Stimulated activated CD4-positive, alpha-beta T cell treated with anti-CD3 and anti-CD28 coated beads, Interleukin-4, amount 100 ng/mL, for 24 hours (primary cell): ENCODE measurements at places on chromosomes 11 and 22.

- no peak for DNase-seq
Observed at GRCh38 chr11:43574949-43575912, 105.3 kb upstream of the HSD17B12 start.

- DNase-seq = no peak
Observed at GRCh38 chr11:31780078-31780477, 31.0 kb downstream of the PAX6 start.

- DNase-seq = no peak
Observed at GRCh38 chr22:26374391-26375026, 54.6 kb upstream of the ASPHD2 start.

DNA sequence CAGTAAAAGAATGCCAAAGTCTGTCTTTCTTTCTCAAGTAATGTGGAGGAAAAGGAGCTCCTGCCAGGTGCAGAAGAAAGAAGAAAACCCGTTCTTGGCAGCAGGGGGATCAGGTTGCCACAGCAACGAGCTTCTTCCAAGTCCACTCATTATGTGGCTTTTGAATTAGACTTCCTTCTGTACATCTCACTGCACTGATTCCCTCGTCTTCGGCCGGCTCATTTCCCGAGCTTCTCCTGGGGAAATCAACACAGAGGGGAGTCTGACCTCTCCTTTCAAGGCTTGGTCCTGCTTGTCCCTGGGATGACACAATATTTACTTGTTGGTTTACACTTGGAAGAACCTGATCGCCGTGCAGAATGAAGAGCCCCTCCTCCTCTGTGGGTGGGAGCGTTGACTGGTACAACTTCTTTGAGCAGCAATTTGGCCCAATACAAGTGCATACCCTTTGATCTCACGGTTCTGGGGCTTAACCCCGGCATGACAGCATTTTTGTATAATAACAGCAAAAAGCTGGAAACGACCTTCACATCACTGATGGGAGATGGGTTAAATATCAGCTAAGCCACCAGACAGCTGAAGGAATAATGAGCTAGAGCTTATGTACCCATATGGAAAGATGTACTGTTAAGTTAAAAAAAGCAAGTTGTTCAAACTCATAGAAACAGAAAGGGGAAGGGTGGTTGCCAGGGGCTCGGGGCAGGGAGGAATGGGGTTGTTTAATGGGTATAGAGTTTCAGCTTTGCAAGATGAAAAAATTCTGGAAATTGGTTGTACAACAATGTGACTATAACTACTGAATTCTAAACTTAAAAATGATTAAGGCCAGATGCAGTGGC, 35.4 kb downstream of the MCHR1 start:
- no peak for DNase-seq

- no peak for DNase-seq
Observed at GRCh38 chr11:123255909-123256308, 60.9 kb upstream of the CLMP start.

DNA sequence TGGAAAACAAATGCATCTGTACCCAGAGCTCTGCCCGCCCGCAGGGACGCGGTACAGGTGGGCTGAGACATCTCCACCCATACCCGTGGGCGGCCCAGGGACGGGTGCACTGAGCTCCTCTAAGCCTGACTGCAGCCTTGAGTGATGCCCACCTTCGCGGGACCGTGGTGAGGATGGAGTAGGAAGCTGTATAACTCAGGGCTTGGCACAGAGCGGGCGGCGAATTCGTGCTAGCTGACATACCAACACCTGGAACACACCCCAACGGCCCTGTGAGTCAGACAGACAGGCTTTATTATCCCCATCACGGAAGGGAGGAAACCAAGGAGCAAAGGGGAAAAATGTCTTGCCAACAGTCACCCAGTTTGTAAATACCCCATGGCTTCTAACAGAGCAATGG, 61.9 kb downstream of the SMCO4 start:
- DNase-seq = no peak

DNA sequence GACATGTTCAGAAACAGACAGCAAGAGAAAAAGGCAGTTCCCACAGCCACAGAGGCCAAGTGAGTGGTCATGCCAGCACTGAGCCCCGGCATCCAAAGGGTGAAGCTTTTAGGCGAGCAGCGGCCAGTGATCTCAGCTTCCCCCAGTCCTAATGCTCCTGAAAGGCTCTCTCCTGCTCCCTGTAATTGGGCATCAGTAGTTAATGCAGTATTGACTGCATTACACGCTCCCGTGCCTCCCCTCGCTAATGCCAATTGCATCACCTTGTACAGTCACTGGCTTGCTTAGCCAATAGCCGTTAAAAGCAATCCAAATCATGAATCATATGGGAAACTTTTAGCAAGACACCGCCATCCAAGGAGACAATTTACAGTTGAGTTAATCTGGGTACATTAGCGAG, 4.9 kb downstream of the LMO1 start:
- DNase-seq = no peak

DNA sequence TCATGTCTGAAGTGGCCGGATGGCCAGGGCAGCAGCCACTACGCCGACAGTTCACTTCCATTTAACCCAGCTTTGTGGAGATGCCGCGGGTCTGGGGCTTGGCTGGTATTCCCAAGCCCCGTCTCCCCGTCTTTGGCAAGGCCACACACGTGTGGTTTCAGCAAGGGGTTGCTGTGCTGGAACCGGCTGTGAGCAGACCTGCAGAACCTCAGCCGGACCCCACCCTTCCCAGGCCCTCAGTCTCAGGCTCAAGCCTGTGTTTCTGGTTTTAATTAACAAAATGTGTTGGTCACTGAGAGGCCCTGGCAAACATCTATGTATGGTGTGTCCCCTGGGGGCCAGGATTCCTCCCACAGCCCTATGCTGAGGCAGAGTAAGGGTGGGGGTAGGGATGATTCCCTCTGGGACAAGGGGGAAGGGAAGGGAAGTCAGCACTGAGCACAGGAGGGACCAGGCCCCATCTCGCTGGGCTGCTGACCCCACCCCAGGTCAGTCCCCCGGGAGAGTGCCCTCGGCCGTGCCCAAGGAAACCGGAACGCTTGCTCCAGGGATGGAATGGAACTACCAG, 9.3 kb downstream of the OSBPL5 start:
- DNase-seq = no peak

- DNase-seq = no peak
Observed at GRCh38 chr11:11916981-11917399, 75.2 kb downstream of the USP47 start.

DNA sequence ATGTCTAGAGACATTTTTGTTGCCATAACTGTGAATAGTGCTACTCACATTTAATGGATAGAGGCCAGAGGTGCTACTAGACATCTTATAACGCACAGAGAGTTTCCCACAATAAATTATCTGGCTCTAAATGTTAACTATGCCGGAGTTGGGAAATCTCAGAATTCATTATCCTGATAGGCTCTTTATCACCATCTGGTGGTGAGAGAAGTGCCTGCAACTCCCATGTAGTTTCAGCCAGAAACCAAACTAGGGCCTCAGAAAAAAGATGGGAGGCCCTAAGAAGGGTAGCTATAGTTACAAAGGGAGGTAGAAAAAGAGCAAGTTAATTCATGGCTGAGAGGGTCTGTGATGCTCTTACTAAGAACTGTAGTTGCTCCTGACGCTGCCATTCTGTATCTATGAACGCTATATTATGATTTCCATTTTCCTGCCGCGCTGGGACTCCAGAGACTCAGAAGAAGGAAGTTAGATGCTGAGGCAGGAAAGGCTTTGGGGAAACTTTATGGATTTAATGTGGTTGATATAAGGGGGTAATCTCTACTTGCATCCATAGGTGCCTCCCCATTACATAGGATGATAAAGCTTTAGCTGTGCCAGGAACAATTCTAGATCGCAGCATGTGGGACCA, 22.9 kb upstream of the MRPL17 start:
- peak; percentile 52 for DNase-seq

GRCh38 chr22:27274770-27275449, 526.6 kb downstream of the MN1 start:
- DNase-seq = no peak

- DNase-seq = no peak
Observed at GRCh38 chr11:88297863-88298262, 39.7 kb downstream of the CTSC start.

- no peak for DNase-seq
Observed at GRCh38 chr11:27949951-27950738, 157.8 kb downstream of the KIF18A start.

GRCh38 chr22:36362932-36363331, 24.8 kb downstream of the MYH9 start:
- peak; percentile 65 for DNase-seq

- DNase-seq = peak; percentile 58
Observed at GRCh38 chr22:19448739-19449421, 1.4 kb upstream of the C22orf39 start.

DNA sequence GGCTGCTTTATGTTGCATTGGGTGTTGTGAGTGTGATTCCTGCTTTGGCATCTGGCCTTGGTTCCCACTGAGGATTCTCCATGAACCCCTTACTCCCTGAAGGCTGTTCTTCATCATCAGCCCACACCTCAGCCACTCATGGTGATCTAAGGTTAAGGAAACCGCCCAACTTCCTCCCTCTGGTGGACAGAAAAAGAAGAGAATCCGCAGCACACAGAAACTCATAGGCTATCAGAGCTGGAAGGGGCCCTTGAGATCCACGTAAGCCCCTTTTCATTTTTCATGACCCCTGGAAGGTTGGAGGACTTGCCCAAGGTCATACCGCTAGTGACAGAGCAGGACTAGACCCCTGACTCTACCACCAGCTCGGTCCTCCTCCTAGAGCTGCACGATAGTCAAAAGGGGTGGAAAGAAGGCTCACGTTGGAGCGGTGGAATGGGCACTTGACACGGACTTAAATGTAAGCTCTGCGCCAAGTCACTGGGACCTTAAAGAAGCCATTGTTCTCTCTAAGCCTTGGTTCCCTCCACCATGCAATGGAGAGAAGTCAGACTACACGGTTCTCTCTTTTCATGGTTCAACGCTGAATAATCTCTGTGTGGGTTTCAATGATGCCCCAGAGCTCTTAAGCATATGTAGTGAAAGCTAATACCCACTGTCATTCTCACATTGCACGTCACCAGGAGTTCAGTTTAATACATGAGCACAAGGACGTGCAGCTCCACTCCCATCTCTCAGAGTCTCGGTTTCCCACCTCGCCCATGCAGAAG, 83.6 kb upstream of the CRTAM start:
- DNase-seq = peak; percentile 46

- DNase-seq = no peak
Observed at GRCh38 chr11:57276971-57277675, 40.1 kb upstream of the APLNR start.

DNA sequence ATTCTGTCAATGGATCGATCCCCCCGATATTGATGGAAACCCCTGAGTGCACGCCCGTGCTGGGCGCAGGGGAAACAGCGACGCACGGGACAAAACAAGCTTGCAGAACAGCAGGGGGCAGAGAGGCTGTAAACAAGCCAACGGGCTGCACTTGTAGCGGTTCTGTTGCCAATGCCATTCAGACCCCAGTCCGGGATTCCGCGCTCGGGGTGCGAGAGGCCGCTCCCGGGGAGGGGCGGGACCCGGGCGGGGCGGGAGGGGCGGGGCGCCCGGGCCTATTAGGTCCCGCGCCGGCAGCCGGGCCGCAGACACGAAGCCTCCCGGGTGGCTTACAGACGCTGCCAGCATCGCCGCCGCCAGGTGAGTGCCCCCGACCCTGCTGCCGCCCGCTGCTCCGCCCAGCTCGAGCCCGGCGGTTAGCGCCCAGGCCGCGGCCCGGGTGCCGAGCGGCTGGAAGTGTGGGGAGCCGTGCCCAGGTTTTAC, at the start of gene BIK:
Gene BIK (plus strand): TSS at position 307 of the 483 bp plus-strand sequence. CDS start 13,273 bp downstream, outside the sequence.
- DNase-seq = peak; percentile 37

DNA sequence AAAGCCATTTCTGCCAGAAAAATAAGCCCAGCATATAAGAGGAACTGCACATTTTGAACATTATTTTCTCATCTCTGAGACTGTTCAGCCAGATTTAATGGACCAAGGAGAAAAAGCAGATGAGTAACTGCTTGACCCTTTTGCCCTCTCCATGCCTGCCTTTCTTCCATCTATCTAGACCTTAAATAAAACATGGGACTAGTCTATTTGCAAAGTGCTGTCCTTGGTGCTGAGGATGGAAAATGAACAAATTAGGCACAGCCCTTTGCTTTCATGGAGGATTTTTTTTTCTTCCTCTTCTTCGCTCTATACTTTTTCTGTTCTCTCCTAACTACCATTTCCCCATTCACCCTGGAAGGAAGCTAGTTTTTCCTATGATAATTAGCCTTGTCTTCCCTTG, 361.3 kb downstream of the GRM5 start:
- no peak for DNase-seq
